ENCODE measurements at places on chromosomes 11 and 22. TPM values are rescaled to one million over a fixed set of nuclear protein-coding genes. Genes with fewer than 3 reads are reported as not detected.

GRCh38 chr22:46528121-46528610 lies 9.3 kb downstream of the CELSR1 start:
- no peak for DNase-seq

DNA sequence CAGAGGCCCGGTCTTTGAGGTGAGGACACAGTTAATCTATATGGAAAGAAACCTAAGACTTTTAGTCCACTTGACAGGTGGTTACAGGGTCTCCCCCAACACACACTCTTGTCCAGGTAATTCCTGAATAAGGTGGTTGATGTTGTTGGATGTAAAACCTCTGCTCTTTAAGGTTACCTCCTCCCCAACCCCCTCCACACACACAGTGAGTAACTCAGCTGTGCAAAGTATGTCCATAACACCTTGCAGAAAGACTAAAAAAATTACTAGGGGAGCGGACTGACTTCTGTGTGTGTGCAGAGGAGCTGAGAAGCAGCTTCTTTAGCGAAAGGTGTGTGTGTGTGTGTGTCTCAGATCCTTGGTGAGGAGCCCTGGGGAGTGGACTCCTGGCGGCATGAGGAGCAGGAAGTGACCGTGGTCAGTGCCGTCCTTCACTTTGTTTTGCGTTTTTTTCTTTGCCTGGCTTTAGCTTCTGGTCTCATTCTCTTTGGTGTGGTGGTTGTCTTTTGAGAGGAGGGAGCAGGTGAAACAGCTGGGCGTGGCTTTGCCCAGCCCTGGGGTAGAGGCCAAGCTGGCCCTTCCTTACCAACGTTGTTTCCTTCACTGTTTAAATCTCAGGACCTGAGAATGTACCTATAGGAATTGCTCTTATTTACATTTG lies 1.7 kb downstream of the ZBED4 start:
- no peak for DNase-seq

DNA sequence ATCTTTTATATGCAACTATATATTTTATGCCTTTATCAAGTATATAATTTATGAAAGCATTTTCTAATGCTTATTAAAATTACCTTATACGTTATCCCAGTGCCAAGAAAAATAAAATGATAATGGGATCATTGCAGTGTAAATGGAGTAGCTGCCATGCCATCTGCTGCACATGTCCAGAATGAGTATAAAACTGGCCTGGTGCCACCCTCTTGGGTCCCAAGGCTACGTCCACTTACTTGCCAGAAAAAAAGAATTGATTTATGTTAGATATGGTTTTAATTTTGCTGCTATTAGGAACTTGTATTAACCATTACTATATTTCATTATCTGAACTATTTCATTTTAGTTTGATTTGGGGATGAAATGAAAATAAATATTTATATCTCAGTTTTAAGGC lies 1127.1 kb upstream of the CNTN5 start:
- DNase-seq = no peak

DNA sequence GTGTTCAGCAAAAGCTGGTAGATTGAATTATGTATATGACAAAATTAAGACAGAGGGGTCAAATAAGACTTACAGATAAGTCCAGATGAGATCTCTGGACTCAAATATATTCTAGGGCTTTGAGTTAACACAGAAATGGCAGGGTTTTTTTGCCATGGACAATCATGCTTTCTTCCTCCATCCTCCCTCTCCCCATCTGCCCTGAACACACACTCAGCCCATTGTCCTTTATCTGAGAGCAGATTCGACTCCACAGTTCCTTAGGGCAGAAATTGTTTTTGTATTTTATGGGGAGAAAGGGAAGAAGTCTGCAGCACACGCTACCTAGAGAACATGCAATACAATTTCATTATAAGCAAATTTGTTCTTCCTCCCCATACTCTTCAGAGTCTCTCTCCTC lies 86.8 kb downstream of the SLC1A2 start:
- DNase-seq = no peak

DNA sequence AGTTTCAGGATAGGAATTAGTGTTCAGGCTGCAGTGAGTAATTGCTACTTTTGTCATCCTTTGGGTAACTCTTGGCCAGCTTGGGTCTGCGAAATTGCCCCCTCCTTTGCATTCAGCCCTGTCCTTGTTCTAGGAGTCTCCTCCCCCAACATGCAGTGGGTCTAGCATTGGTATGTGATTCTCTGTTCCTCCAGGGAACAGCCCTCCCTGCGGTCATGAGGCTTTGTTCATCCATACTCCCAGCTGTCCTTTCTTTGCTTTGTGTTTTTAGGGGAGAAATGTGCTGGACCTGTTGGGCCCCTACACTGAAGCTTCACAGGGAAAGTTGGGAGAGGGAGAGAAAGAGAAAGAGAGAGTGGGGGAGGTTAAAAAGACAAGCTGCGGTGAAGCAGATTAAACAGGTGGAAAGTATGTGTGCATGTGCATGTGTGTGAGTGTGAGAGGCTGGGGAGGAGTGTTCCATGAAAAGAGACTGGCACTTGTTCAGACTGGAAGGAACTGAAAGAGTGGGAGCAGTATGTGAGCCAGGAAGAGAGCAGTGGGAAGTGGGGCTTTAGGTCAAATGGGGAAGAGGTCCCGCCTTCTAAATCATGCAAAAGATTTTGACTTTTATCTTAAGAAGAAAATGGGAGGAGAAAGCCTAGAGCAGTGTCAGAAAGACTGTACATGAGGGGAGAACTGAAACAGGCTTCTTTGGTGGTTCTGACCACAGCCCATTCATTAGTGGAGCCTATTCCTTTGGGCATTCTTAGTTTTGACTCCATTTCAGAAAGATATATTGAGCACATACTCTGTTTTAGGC lies 17.9 kb upstream of the SESN3 start:
- DNase-seq = no peak

- no peak for DNase-seq
These were observed 691.6 kb downstream of the NTM start for GRCh38 chr11:132062031-132062430.

DNA sequence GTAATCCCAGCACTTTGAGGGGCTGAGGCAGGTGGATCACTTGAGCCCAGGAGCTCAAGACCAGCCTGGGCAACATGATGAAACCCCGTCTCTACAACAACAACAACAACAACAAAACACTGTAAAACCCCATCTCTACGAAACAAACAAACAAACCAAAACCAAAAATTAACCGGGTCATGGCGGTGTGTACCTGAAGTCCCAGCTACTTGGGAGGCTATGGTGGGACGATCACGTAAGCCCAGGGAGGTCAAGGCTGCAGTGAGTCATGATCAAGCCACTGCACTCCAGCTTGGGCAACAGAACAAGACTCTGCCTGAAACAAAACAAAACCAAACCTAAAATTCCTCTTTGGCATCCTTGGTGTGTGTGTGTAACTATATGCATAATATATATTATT lies 7.0 kb upstream of the POLA2 start:
- DNase-seq = no peak

GRCh38 chr11:68002575-68002937 lies 1.3 kb downstream of the UNC93B1 start:
- no peak for DNase-seq

GRCh38 chr11:37203006-37203405 lies 605.0 kb upstream of the RAG2 start:
- DNase-seq = no peak

DNA sequence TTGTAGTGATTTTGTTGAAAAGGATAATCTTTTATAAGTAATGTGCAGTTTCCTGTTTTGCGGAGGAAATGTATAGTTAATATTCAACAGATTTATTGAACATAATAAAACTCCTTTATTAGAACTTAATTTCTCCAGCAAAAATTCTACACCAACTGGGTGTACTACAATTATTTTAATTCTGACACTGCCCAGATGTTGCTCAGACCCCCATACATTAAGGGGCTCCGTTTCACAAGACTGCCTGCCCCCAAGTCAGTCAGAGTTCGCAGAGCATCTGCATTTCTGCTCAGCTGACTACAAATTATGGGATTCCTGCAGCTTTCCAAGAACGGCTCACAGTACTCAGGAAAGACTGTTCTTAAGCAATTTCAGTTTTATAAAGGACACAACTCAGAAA lies 6.2 kb downstream of the CEP57 start:
- no peak for DNase-seq

DNA sequence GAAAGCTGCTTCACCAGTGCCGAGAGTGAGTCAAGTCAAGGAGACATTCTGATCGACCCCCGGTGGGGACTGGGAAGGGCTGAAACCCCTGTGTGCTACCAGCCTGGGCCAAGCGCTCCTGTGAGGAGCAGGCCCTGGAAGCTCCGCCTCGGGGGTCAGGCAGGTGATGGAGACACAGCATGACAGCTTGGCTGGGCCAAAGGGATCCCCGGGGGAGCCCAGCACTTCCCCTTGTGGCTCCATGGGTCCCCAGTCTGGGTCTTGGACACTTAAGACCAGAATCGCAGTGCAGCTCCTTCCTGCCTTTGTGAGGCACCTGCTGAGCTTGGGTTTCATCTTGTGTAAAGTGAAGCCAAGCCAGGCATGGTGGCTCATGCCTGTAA lies 89.2 kb downstream of the MORC2 start:
- no peak for DNase-seq

- no peak for DNase-seq
These were observed 1269.7 kb downstream of the BRD1 start for GRCh38 chr22:48558016-48558415.

- peak; percentile 34 for DNase-seq
These were observed 9.9 kb upstream of the NUP160 start for GRCh38 chr11:47857892-47858543.

- DNase-seq = no peak
These were observed 1.6 kb upstream of the MAPK12 start for GRCh38 chr22:50262973-50263617.

GRCh38 chr11:103368145-103368544 lies 258.9 kb downstream of the DYNC2H1 start:
- no peak for DNase-seq

Gene OR52N4
- not detected for total RNA-seq

Gene GGT1
- total RNA-seq = 208 TPM

Gene ZNF214
- 4.1 TPM for total RNA-seq
